ENCODE measurements at places on chromosomes 1 and 21.

GRCh38 chr1:204647114-204647804, 38.3 kb downstream of the LRRN2 start:
- no peak for DNase-seq

DNA sequence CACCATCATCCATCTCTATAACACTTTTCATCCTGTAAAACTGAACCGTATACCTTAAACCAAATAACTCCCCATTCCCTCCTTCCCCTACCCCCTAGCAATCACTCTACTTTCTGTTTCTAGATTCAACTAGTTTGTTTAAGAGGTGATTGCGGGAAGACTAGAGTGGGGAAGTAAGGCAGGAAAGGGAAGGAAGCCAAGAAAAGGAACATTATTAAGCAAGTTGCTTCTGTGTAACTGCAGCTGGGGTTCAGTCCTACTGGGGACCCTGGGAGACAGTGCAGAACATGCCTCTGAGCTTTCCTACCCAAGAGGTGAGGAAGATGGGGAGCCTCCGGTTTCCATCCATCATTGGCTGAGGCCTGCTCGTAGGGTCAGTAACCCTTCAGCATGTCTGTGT, 28.9 kb upstream of the H3-3A start:
- no peak for DNase-seq

GRCh38 chr1:200048244-200048643, 20.7 kb downstream of the NR5A2 start:
- DNase-seq, result no peak

DNA sequence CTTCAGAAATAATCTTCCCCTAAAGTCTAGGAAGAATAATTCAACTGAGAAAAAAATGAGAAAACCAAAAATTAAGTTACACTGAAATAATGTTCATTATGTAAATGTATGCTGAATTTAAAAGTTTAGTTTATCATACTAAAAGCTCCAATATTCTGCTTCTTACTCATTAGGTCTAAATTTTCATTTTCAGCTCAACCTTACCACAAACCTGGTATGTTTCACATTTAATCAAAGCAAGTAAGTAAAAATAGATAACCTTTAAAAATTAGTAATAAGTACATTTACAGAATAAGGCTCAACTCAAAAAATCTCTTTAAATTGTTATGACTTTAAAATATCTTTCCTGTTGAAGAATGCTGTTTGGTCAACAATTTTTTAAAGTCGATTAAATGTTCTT, 15.0 kb downstream of the BTG3 start:
- DNase-seq, result no peak

DNA sequence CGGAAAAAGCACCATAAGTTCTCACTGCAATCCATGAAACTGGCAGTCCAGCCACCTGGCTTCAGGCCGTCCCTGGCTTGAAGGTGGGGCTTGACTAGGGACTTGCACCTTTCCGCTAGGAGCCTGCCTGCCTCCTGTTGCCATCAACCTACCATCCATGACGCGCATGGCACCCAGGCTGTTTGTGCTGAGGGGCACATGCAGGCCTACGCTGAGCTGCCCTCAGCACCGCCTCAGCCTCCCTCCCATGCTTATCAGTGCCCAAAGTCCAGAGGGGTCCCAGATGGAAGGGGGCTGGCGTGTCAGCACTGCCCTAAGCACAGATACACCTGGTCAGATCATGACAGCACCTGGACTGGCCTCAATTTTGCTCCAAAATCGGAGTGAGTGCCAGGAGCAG, 190.2 kb upstream of the LYPLAL1 start:
- DNase-seq, result no peak

GRCh38 chr1:77276941-77277340, 4.9 kb upstream of the AK5 start:
- no peak for DNase-seq

DNA sequence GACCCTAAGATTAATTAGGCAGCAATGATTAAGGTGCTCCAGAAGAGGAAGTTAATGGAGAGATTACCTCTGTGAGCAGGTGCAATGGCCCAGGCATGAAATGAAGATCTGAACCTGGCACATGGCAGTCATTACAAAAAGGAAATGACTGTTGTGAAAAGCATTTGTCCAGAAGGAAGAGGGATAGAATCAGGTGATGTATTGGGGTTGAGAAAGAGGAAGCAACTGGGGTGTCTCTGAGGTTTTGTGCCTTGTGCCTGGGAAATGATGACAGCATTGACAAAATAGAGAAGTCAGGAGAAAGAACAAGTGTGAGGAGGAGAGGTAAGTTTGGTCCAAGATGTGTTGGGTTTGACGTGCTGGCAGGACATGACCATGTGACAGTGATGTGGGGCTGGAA, 5.6 kb downstream of the CRCT1 start:
- peak; percentile 13 for DNase-seq

GRCh38 chr1:228407106-228408040, 738 bp upstream of the TRIM11 start:
- DNase-seq, result no peak

DNA sequence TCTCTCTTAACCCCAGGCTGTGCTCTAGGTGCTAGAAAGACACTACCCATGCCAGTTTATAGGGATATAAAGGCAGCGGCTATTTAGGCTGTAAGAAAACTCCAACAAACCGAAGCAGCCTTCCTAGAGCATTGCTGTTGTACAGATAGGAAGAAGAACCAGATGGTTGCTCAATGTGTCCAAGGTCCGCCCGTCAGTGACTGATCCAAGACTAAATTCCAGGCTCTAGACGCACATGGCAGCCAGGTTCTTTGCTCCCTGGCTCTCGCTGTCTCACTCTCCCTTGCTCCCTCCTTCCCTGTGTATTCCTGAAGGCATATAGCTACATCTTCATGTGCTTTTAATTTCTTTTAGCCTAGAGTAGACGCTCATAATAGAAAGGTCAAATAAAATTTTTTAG, 303.4 kb downstream of the KIF26B start:
- no peak for DNase-seq

- no peak for DNase-seq
Measured at GRCh38 chr1:219271818-219272535, 98.3 kb downstream of the LYPLAL1 start.

- peak; percentile 58 for DNase-seq
Measured at GRCh38 chr1:202235856-202236837, 42.5 kb downstream of the LGR6 start.

GRCh38 chr1:197336571-197336970, 68.5 kb downstream of the CRB1 start:
- no peak for DNase-seq

GRCh38 chr21:15719976-15720375, 9.8 kb upstream of the USP25 start:
- DNase-seq, result no peak

- no peak for DNase-seq
Measured at GRCh38 chr1:47393141-47393540, 22.9 kb upstream of the FOXE3 start.

DNA sequence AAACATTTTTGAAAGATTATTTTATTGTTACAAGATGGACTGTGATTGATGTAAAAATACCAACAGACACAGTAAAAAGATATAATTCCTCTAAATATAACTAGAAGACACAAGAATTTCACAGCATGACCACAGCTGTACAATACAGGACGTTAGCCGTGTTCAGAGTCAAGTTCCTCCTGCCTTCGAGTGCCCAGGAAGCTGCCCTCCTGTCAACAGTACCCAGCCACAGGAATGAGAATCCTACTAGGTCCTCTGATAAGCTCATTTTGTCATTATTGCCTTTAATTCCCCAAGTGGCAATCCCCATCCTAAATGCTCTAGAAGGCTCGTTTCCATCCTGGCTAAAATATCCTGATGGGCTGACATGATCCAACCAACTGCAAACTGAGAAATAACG, 16.4 kb upstream of the CAPN2 start:
- no peak for DNase-seq

- peak; percentile 71 for DNase-seq
Measured at GRCh38 chr1:152188673-152189591, 29.9 kb upstream of the RPTN start.

GRCh38 chr1:178330848-178331497, 165.8 kb downstream of the CLEC20A start:
- no peak for DNase-seq

- DNase-seq, result peak; percentile 89
Measured at GRCh38 chr1:226121587-226122400, 59.3 kb downstream of the H3-3A start.

DNA sequence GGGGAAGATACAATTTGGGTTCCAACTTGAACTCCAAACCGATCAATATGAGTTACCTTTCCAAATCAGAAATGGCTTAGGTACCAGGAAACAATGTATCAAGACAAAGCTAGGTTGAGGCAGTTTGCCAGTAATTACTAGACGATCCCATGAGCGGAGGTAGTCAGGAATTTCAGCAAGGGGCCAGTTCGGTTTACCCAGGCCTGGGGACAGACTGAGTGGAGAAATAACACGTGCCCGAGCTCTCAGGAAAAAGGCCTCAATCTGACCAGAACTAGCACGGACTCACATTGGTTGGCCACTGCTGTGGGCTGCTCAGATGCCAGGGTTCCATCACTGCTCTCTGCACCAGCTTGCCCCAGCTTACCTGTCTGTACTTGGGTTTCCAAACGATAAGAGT, 15.3 kb downstream of the CLSTN1 start:
- DNase-seq, result no peak

DNA sequence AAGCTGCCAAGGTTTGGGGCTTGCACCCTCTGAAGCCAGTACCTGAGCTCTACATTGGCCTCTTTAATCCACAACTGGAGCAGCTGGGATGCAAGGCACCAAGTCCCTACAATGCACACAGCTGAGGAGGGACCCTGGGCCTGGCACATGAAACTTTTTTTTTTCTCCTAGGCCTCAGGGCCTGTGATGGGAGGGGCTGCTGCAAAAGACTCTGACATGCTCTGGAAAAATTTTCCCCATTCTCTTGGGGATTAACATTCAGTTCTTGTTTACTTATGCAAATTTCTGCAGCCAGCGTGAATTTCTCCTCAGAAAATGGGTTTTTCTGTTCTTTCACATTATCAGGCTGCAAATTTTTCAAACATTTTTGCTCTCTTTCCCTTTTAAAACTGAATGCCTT, 1072.2 kb downstream of the BRINP3 start:
- no peak for DNase-seq

DNA sequence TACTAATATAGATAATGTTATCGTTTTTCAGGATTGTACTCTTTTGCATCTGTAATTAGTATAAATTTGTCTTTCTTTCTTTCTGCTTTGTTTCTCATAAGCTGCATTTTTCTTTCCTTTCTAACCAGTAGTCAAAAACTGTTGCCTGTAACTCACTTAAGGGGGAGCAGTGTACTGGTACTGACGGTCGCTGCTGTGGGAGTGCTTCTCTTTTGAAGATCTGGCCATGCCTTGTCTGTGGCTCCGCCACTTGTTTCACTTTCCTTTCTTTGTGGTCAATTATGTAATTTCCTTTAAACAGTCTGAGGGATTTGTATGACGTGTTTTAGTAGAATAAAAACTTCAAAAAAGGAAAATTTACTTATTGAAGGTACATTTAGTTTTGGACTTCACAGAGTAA, 37.0 kb downstream of the MIA3 start:
- peak; percentile 72 for DNase-seq

- DNase-seq, result no peak
Measured at GRCh38 chr1:39635871-39636210, 3.6 kb downstream of the HEYL start.

- no peak for DNase-seq
Measured at GRCh38 chr1:207088701-207089626, at the start of gene C4BPB. Gene C4BPB, plus strand, starts transcription at chr1:207088860. Its CDS starts 672 bp downstream, at chr1:207089532.

DNA sequence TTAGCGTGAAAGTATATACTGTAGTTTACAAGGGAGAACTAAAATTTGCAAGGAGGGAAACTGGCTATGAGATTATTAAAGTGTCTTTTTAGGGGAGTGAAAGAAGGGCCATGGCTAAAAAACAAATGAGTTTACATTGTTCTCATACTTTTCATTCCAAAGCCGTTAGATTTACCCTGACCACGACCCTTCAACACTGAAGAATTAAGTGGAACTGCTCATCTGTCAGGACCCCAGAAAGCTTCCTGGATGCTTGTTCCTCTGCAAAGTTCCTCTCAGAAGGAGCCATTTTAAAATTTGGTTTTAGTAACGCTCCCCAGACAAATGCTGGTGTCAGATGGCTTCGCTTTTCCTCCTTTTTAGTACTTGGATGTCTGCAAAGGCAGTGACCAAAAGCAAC, 82.7 kb upstream of the ZBTB18 start:
- DNase-seq, result no peak

DNA sequence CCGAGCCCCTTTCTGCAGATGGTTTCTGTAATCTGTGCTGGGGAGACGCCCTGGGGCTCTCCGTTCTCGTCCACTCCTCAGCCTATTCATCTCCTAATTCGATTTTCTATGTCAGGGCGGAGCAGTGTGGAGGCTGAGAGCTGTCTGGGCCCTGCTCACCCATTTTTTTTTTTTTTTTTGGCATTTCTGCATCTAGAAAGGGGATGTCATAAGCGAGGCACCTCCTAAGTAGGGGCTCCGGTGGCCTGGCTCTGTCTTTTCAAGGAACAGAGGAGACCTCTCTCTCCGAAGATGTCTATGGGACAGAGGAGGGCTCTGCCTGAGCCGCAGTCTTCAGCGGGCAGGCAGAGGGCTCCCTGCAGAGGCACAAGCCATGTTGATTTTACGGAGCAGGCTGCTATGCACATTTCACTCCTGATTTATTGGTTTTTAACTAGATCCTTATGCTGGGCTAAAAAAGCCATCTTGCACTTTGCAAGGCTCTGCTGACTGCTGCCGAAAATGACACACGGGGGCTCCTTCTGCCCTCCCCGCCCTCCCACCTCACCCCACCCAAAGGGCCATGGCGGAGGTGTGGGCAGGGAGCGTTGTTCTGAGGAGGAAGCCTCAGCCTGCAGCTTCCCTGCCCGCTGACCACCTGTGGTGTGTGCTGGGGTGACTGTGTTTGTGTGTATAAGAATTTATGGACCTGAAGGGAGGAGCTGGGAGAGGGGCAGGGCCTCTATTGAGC, 71.0 kb downstream of the FOXD2 start:
- DNase-seq, result no peak

DNA sequence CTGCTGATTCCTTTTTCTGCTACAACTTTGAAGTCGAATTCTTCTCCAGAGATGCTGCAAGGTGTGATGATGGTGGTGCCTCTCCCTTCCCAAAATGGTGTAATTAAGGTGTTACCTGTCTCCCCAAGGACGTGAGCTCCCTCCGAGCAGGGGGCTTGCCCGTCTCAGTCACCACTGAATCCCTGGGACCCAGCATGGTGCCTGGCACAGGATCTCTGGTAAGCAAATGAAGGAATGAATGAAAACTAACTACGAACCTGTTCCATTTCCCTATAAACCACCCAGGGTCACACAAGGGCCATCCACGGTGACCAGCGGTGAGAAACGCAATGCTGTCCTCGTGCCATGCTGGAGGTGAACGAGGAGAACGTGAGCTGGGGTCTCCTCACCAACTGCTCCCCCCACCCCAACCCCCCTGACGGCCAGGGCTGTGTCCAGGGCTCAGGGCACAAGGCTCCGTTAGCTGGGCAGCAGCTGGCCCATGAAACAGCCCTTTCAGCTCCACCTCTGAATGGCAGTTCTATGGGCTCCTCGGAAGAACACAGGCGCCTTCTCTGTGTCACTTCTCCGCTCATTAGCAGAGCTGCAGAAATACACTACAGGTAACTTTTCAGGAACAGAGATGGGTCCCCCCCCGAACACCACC, 2.2 kb upstream of the MATN1 start:
- DNase-seq, result no peak

- DNase-seq, result no peak
Measured at GRCh38 chr1:25944986-25945385, 38.8 kb upstream of the STMN1 start.
